HuH-7 (cell line): ENCODE measurements at places on chromosomes 5 and 9.

DNA sequence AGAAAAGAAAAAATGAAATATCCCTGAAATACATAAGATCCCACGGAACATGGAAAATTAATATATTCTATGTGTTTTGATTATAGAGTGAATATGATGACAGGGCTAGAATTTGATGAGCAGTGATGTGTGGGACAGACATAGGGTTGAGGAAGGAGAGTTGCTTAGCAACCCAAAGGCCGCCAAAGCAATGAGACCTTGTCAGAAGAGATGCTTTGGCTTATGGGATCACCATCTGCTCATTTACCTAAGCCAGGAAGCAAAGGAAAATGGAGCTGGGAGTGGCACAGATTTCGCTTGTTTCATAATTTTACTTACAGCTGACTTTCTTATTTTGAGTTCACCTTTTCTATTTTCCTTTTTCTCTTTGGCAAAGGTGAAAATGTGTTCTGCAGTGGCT, 20.9 kb upstream of the HAPLN1 start:
- DNase-seq: no peak

DNA sequence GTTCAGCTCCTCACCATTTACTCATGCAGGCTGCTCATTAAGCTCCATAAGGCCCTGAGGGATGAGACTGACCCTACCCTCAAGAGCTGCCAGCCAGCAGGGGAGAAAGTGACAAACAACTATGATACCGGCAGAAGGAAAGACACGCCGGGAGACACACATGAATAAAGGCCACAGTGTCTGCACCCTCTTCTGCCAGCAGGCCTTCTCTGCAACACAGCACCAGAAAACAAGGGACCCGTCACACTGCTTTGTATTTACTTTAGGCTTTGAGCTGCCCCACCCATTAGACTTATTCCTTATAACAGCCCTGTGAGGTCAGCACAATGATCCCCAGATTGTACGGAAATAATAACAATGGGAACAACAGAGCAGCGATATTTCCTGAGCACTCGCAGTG, 7.2 kb downstream of the GABBR2 start:
- no peak for DNase-seq

DNA sequence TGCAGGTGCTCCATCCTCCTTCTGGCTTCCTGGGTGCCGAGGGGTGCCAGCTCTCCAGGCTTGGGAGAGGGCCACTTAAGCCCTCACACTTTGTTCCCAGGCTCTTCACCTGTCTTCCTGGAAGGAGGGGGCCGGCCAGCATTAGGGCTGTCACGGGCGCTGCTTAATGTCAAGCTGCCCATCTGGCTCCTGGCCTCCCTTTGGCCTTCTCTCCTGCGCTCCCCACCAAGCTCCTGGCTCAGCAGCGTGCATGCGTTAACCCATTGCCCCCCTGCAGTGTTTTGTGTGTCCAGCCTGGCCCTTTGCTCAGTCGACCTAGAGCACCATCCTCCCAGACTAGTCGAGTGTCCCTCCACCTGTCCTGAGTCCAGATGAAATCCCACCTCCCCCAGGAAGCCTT, 21.3 kb downstream of the NTNG2 start:
- no peak for DNase-seq

GRCh38 chr9:36284226-36284625, 26.0 kb upstream of the GNE start:
- DNase-seq: no peak

GRCh38 chr9:81317223-81317622, 372.1 kb downstream of the TLE1 start:
- no peak for DNase-seq

GRCh38 chr5:150487199-150488061, 20.5 kb upstream of the NDST1 start:
- DNase-seq: peak; percentile 64

- no peak for DNase-seq
Measured at GRCh38 chr5:112923148-112923917, 1.3 kb upstream of the REEP5 start.

- no peak for DNase-seq
Measured at GRCh38 chr5:100537946-100538345, 2.8 kb downstream of the FAM174A start.
